Mesothelial cell of epicardium (in vitro differentiated cells): ENCODE measurements at places on chromosomes 1 and 21. TPM values are rescaled to one million over a fixed set of nuclear protein-coding genes. Genes with fewer than 3 reads are reported as not detected.

The NTRK1 gene
- total RNA-seq = 1.2 to 1.3 TPM (median 1.3 TPM) in 3 replicates

The DNASE2B gene
- not detected in 3 replicates for total RNA-seq

The SOX13 gene
- total RNA-seq = 58.0 to 61.7 TPM (median 61.7 TPM) in 3 replicates

The FNDC5 gene
- total RNA-seq = 162 to 165 TPM (median 164 TPM) in 3 replicates

The DISC1 gene
- 9.1 to 11.4 TPM (median 9.1 TPM) in 3 replicates for total RNA-seq

The VANGL1 gene
- 16.0 to 17.0 TPM (median 16.0 TPM) in 3 replicates for total RNA-seq

The TEX38 gene
- 0.42 to 0.57 TPM (median 0.49 TPM) in 3 replicates for total RNA-seq

DNA sequence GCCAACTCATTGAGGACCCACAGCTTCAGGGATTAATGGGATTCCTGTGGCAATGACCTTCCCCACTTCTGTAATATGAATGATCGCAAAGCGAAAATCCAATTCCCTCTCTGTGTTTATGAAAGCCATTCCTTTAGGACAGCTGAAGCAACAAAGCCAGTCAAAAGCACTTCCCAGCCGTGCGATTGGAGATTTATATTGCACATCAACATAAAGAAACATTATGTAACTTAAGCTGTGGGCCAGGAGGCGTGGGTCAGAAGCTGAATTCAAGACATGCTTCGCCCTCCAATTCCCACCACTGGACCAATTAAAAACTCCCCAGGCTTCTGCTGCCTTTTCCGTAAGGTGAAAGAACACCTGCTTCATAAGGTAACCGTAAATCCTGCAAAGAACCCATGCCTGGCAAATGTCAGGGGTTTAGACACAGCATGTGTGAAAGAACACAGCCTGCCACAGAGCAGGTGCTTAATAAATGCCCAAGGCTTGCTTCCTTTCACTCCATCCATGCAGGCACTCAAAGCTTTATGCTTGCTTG lies 138.9 kb upstream of the SOD1 start:
- peaks cover 2% of the 10 kb centered on the region for H3K36me3 ChIP-seq
- peak overlapping the region; percentile 53 for H3K27ac ChIP-seq
- no peak overlapping the region for H3K4me3 ChIP-seq

DNA sequence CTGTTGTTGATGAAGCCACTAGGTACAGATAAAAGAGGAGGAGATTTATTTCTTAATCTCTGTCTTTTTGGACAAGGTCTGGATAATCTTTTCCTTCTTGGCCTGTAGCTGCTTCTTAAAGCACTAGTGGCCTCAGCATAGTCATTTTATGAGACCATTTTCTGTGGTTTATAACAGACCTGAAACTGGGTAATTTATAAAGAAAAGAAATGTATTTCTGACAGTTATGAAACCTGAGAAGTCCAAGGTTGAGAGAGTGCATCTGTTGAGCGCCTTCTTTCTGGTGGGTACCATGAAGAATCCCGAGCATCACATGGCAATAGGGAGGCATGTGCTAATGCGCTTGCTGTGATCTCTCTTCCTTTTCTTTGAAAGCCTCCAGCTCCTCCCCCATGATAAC lies 36.7 kb upstream of the PDC start:
- H3K27me3 ChIP-seq = no peaks in the 10 kb centered on the region
- no peak for DNase-seq
- H3K4me3 ChIP-seq = no peak overlapping the region
- no peak overlapping the region for H3K27ac ChIP-seq

DNA sequence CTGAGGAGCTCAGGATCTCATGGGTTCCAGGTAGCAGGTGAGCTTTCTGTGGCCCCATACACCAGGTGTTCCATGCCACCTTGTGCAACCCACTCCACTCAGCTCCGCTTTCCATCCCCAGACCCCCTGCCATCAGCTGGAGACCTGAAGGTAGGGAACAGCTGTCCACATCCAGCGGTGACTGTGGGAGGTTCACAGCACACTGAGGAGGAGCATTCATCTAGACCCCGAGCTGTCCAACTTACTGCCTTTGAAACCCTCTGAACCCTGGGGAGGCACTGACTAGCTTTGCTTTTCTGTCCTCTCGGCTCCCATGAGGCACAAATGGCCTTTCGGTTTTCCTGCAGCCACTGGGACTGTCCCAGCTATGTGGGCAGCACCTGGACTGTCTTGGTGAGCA lies 27.9 kb upstream of the ABCG1 start:
- H3K27me3 ChIP-seq = peaks cover 11% of the 10 kb centered on the region
- no peaks in the 10 kb centered on the region for H3K36me3 ChIP-seq
- peaks cover 25% of the 10 kb centered on the region for H3K4me1 ChIP-seq
- H3K4me3 ChIP-seq = no peak overlapping the region
- no peak for DNase-seq
- no peak overlapping the region for H3K27ac ChIP-seq

- no peak for DNase-seq
- no peaks in the 10 kb centered on the region for H3K36me3 ChIP-seq
- H3K4me1 ChIP-seq = peaks cover 49% of the 10 kb centered on the region
- H3K27me3 ChIP-seq = peaks cover 16% of the 10 kb centered on the region
Measured at GRCh38 chr1:211606914-211607753, 28.2 kb upstream of the SLC30A1 start.

- H3K4me3 ChIP-seq = no peak overlapping the region
- peaks cover 8% of the 10 kb centered on the region for H3K36me3 ChIP-seq
- H3K27me3 ChIP-seq = no peaks in the 10 kb centered on the region
- H3K4me1 ChIP-seq = peaks cover 16% of the 10 kb centered on the region
Measured at GRCh38 chr21:25569084-25569483, 38.2 kb downstream of the MRPL39 start.

DNA sequence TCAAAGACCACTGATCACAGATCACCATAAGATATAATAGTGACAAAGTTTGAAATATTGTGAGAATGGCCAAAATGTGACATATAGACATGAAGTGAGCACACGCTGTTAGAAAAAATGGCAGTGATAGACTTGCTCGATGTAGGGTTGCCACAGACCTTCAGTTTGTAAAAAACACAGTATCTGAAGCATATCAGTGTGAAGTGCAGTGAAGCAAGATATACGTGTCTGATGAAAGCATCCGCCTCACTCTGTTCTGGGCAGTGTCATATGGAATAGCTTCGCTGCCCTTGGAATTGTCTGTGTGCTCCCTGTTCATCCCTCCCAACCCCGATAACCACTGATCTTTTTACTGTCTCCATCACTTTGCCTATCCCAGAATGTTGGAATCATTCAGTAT lies 50.7 kb downstream of the GALNT2 start:
- H3K4me3 ChIP-seq = no peak overlapping the region
- peaks cover 18% of the 10 kb centered on the region for H3K4me1 ChIP-seq
- H3K27ac ChIP-seq = no peak overlapping the region
- peaks cover 10% of the 10 kb centered on the region for H3K36me3 ChIP-seq
- no peak for DNase-seq

DNA sequence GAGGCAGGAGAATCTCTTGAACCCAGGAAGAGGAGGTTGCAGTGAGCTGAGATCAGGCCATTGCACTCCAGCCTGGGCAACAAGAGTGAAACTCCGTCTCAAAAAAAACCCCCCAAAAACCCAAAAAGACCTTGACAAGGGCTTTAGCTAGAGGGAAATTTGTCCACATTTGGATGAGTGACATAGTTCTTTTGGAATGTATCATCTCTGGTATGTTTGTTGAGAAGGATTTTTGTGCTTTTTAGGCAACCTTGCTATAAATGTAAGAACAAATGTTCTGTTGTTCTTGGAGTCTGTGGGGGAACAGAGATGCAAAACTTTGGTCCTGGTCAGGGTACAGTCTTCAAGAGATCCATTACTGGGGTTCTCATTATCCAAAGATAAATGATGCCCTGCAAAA lies 28.9 kb downstream of the INAVA start:
- no peaks in the 10 kb centered on the region for H3K36me3 ChIP-seq
- no peaks in the 10 kb centered on the region for H3K27me3 ChIP-seq
- no peaks in the 10 kb centered on the region for H3K4me1 ChIP-seq
- no peak overlapping the region for H3K27ac ChIP-seq
- H3K4me3 ChIP-seq = no peak overlapping the region

DNA sequence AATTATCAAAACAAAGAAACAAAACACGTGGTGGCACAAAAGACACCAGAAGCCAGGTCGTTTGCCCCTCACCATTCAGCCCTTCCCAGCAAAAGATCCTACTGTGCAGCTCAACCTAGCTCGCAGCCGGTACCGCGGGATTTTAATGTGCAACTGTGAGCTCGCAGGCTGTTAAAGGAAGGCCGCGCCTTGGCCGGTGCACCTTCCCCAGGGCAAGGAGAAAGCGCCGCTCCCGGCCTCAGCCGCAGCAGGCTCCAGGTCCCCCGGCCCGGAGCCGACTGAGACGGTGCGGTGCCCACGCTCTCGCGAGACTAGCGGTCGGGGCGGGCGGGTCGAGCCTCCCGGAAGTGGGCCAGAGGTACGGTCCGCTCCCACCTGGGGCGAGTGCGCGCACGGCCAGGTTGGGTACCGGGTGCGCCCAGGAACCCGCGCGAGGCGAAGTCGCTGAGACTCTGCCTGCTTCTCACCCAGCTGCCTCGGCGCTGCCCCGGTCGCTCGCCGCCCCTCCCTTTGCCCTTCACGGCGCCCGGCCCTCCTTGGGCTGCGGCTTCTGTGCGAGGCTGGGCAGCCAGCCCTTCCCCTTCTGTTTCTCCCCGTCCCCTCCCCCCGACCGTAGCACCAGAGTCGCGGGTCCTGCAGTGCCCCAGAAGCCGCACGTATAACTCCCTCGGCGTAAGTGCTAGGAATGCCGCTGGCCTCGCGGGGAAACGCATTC lies at the start of gene AGL:
Gene AGL, plus strand, starts transcription at position 618 of the 715 bp plus-strand sequence. CDS start 682 bp downstream, outside the sequence.
- peak; percentile 88 for DNase-seq
- peak within 1 kb of the TSS; percentile 97 for H3K27ac ChIP-seq
- peaks cover 11% of the 10 kb centered on the region for H3K36me3 ChIP-seq
- H3K4me3 ChIP-seq = peak within 1 kb of the TSS; percentile 95
- no peaks in the 10 kb centered on the region for H3K27me3 ChIP-seq
- H3K4me1 ChIP-seq = peaks cover 48% of the 10 kb centered on the region

- no peak for DNase-seq
- H3K27me3 ChIP-seq = no peaks in the 10 kb centered on the region
- H3K4me1 ChIP-seq = peaks cover 1% of the 10 kb centered on the region
- H3K27ac ChIP-seq = no peak overlapping the region
- no peaks in the 10 kb centered on the region for H3K36me3 ChIP-seq
Measured at GRCh38 chr1:116556289-116557006, 14.4 kb downstream of the CD58 start.

DNA sequence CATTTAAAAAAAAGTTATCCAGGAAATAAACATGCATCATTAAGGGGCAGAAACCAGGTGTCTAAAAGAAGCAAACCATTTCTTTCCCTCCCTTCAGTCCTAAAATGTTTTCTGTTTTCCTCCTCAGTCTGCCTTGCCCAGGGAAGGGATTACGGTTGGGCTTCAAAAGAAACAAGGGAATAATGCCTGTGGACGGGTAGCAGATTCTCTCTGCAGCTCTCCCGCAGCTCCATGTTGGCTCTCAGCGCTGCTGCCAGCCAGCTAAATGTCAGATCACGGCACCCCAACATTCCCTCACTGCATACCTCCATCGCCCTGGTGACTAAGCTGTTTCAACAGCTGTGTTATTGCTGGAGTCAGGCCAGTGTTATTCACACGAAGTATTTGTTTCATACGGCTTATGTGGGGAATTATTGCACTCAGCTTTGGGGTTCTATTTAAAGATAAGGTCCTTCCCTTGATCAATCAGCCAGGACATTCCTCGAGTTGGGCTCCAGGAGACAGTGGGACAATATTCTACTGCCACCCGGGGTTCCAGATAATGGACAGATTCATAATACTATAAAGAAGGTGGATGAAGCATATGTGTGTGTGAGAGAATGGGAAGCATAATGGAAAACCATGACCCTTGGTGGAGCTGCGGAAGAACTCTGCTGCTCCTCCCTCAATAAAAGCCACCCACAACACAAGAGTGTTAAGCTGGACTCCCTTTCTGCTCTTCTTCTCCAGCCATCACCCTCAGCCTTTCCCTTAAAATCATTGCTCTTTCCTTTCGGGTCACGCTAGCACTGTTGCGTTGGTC lies 58.2 kb downstream of the WLS start:
- peak overlapping the region; percentile 95 for H3K27ac ChIP-seq
- H3K4me3 ChIP-seq = peak overlapping the region; percentile 27
- H3K27me3 ChIP-seq = no peaks in the 10 kb centered on the region
- peaks cover 16% of the 10 kb centered on the region for H3K36me3 ChIP-seq
- peaks cover 53% of the 10 kb centered on the region for H3K4me1 ChIP-seq
- DNase-seq = peak; percentile 74

DNA sequence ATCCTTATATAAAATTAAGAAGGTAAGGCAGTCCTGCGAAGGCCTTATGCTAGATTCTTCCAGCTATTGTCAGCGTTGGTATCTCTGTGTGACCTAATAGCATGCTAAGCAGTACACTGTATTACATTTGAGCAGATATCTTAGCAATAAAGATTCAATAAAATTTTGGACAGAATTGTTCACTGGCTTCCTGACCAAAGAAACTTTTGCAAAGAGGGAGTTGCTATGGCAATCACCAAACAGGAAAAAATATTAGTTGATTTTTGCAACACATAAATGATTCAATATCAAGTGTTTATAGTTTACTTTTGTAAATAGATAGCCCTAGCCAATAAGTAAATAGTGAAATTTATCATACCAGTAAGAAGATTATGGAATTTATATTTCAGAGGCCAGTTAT lies 31.0 kb upstream of the PLEKHO1 start:
- no peak for DNase-seq
- H3K36me3 ChIP-seq = peaks cover 34% of the 10 kb centered on the region
- no peaks in the 10 kb centered on the region for H3K4me1 ChIP-seq
- H3K27me3 ChIP-seq = no peaks in the 10 kb centered on the region

DNA sequence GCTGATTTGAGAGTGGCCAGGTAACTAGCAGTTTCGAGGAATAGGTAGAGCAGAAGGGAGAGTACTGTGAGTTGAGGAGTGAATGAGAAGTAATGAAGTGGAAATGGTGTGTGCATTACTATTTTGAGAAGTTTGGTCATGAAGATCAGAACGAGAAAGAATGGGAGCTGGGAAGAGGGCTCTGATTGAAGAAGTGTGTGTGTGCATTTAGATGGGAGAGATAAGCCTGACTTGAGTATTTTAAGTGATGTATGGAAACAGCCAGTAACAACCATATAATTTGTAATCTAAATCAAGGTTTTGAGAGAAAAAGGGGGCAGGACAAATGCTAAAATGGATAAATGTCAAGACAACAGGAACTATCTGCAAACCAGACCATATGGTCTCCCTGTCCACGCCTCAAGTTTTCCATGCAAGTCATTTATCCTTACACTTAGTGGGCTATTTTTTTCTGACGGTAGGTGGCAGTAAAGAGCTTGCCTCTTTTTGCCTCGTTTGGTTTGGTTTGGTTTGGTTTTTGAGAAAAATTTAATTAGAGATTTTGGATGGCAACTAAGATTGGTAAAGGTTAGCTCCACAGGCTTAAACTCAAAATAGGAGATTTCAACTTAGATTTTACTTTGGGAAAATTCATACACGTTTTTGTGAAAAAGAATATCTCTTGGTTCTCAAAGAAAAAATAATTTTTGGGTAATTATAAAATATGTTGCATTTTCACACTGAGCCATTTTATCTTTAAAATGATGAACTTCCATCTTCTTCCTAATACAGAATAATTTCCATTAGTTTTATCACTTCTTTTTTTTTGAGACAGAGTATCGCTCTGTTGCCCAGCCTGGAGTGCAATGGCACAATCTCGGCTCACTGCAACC lies 9.5 kb upstream of the B3GALNT2 start:
- no peaks in the 10 kb centered on the region for H3K36me3 ChIP-seq
- no peak overlapping the region for H3K4me3 ChIP-seq
- no peak for DNase-seq

GRCh38 chr1:28668956-28669723 lies 556 bp downstream of the GMEB1 start:
- H3K27me3 ChIP-seq = no peaks in the 10 kb centered on the region
- peaks cover 11% of the 10 kb centered on the region for H3K4me1 ChIP-seq
- DNase-seq = peak; percentile 71
- peak overlapping the region; percentile 98 for H3K27ac ChIP-seq
